ENCODE measurements at places on chromosomes 1 and 21. TPM values are rescaled to one million over a fixed set of nuclear protein-coding genes. Genes with fewer than 3 reads are reported as not detected.

Gene SPATA1
- polyA plus RNA-seq: 3.7 TPM

GRCh38 chr1:44151332-44151731 is 9.9 kb upstream of the KLF18 start:
- DNase-seq: no peak

Gene CNIH3
- polyA plus RNA-seq: 10.0 TPM

Gene LPAR3
- 1.1 TPM for polyA plus RNA-seq

DNA sequence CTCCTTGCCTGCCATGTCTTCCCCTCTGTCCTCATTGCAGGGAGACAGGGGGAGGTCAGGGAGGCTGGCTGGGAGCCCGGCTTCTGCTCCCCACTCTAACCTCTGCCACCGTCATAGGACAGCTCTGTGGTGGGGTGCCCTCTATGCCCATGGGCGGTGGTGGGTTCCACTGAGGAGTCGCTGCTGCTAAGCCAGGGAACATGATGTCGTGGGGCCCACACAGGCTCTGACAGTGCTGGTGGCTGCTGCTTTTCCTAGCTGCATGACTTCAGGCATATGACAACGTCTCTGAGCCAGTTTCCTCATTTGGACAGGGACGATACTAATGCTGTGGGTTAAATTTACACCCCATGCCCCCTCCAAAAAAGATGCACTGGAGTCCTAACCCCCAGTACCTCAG is 14.7 kb downstream of the KCNA10 start:
- DNase-seq: no peak

Gene PTGS2
- 1.6 TPM for polyA plus RNA-seq

Gene PLA2G2A
- not detected for polyA plus RNA-seq

DNA sequence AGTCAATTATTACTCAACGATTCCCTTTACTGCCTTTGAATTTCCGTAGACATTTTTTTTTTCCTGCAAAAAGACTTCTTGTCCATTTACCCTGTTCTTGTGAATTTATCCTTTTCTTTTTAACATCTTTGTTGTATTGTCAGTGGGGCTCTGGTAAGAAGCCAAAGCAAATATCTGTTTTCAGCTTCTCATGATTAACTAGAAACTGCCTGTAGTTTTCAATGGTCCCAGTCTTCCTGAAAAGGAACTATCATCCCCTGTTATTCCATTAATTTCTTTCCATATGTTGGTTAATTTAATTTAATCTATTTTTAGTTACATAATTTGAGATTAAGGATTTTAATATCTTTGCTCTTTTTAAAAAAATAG is 28.0 kb downstream of the SH3BGR start:
- no peak for DNase-seq

DNA sequence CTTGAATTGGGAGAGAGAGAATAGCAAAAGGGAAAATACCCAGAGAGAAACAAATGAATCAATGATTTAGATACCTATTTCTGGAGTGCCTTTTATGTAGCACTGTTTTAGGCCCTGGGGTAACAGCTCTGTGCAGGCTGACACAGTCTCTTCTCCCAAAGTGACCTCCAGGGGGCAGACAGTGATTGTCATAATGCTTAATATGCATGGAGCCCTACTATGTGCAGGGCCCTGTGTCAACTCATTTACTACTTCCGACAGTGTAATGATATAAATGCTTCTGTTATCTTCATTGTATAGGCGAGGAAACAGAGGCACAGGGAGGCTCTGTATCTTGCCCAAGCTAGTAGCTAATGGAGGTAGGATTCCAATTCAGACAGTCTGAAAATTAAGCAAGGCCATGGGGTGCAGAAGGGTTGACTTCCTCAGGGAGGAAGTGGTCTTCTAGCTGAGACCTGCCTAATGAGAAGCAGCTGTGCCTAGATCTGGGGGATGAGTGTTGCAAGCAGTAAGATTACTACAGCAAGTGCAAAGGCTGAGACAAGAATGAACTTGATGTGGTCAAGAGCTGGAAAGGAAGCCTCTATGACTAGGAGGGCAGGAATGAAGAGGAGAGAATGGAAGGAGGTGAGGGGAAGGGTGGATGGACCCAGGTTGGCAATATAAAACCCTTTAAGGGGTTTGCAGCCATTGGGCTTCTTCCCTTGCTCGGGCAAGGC is 16.2 kb upstream of the SERINC2 start:
- DNase-seq: no peak

- no peak for DNase-seq
Measured at GRCh38 chr21:21002153-21002552, 3.9 kb downstream of the NCAM2 start.

GRCh38 chr1:70431874-70432273 is 20.8 kb downstream of the CTH start:
- DNase-seq: no peak

GRCh38 chr1:182972829-182973228 is 19.9 kb upstream of the SHCBP1L start:
- DNase-seq: no peak

- no peak for DNase-seq
Measured at GRCh38 chr21:24759348-24760075, 847.8 kb downstream of the MRPL39 start.

- DNase-seq: no peak
Measured at GRCh38 chr1:157334041-157334440, 195.8 kb upstream of the ETV3 start.

Gene PTPN22
- 0.27 TPM for polyA plus RNA-seq

Gene ADAMTS5
- polyA plus RNA-seq: 19.1 TPM

GRCh38 chr1:39301606-39302005 is 97.1 kb downstream of the MACF1 start:
- DNase-seq: no peak

GRCh38 chr1:36524359-36525062 is 41.8 kb upstream of the CSF3R start:
- DNase-seq: no peak

- no peak for DNase-seq
Measured at GRCh38 chr1:61011561-61012263, 70.6 kb upstream of the NFIA start.

- no peak for DNase-seq
Measured at GRCh38 chr1:98133131-98133530, 212.3 kb upstream of the DPYD start.

- DNase-seq: no peak
Measured at GRCh38 chr1:214270097-214270650, 10.8 kb upstream of the SMYD2 start.

- DNase-seq: no peak
Measured at GRCh38 chr1:16075337-16076030, 2.0 kb upstream of the FAM131C start.

GRCh38 chr1:53270873-53271272 is 32.6 kb upstream of the MAGOH start:
- no peak for DNase-seq

DNA sequence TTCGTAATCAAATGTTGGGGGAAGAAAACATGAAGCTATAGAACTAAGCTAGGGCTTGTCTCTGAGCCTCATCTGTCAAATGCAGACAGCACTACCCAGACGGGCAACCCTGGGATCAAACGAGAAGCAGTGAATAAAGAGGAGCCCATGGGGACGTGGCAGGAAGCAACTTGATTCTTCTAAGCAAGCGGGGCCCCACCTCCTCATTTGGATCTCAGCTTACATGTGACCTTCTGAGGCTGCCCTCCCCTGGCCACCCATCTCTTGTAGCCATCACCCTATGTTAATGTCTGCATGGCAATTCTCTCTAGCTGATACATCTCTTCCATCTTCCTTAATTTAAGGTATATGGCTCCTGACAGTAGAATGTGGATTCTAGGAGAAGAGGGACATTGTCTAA is 171.3 kb downstream of the IGSF21 start:
- DNase-seq: no peak

DNA sequence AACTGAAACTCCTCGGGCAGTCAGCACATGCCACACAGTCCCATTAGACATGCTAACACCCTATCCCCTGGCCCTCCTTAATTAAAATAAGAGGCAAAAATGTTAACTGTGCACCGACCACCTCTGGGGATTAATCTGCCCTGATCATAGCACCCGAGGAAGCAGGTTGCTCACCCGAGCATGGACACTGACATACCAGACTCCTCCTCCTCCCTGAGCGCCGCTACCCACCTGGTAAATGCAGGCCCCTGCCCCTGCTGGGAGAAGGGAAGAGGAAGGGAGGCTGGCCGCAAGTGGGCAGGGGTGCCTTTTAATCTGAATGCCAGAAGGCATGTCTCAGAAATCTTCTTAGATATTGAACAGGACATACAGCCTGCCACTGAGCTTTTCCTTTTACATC is 360.9 kb downstream of the RRAGC start:
- no peak for DNase-seq

Gene ZSCAN20
- polyA plus RNA-seq: 5.7 TPM

GRCh38 chr1:220884981-220885918 is 6.0 kb downstream of the HLX start:
- DNase-seq: no peak

DNA sequence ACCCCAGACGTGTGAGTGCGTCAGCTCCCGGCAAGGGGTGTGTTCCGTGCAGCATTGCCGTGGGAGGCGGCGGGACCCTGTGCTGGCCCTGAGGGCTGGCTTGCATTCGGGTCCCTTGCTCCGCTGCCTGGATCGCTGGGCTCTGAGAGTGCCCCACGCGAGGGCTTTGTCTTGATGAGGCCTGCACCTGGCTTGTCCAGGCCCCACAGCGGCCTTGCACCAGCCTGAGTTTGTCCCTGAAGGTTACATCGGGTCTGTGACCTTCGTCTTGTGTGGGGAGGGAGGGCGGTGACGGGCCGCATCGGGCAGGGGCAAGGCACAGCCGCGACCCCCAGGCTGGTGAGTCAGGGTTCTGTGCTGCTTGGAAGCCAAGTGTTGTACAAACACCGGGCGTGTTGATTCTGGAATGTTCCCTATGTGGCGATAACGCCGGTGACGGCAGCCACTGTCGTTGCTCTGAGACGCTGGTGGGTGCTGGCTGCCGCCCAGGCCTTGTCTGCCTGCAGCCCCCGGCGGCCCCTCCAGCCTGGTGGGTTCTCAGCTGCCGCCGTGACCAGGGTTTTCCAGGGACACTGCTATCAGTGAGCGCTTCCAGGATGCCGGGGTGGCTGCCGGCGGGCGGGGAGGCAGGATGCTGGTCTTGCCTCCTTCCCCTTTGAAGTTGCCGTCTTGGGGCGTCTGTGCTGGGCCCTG is 42.9 kb downstream of the SLX9 start:
- no peak for DNase-seq

GRCh38 chr1:15756143-15757015 is 2.2 kb upstream of the FBLIM1 start:
- no peak for DNase-seq

GRCh38 chr1:197908716-197909220 is 6.3 kb downstream of the C1orf53 start:
- DNase-seq: no peak

GRCh38 chr1:183194527-183195141 is 8.6 kb downstream of the LAMC2 start:
- DNase-seq: no peak

Gene MYOC
- polyA plus RNA-seq: 0.23 TPM
